ENCODE measurements at places on chromosomes 11 and 22. TPM values are rescaled to one million over a fixed set of nuclear protein-coding genes. Genes with fewer than 3 reads are reported as not detected.

DNA sequence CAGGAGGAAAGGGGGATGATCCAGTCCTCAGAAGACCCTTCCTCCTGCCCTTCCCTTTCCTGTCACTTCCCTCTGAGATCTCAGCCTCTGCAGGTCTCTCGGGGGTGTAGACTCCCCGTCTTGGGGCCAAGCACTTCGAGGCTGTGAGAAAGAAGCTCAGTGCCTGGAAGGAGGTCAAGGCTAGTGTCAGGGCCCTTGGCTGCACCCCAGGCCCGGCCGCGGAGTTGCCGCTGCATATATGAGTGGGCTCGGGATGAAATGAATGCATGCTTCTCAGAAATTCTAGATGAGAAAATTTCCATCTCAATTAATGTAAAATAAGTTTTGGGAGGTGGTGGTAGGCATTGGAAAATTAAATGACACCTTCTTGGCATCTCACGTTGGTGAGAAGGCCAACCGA, 1313.7 kb downstream of the BRD1 start:
- DNase-seq: no peak

DNA sequence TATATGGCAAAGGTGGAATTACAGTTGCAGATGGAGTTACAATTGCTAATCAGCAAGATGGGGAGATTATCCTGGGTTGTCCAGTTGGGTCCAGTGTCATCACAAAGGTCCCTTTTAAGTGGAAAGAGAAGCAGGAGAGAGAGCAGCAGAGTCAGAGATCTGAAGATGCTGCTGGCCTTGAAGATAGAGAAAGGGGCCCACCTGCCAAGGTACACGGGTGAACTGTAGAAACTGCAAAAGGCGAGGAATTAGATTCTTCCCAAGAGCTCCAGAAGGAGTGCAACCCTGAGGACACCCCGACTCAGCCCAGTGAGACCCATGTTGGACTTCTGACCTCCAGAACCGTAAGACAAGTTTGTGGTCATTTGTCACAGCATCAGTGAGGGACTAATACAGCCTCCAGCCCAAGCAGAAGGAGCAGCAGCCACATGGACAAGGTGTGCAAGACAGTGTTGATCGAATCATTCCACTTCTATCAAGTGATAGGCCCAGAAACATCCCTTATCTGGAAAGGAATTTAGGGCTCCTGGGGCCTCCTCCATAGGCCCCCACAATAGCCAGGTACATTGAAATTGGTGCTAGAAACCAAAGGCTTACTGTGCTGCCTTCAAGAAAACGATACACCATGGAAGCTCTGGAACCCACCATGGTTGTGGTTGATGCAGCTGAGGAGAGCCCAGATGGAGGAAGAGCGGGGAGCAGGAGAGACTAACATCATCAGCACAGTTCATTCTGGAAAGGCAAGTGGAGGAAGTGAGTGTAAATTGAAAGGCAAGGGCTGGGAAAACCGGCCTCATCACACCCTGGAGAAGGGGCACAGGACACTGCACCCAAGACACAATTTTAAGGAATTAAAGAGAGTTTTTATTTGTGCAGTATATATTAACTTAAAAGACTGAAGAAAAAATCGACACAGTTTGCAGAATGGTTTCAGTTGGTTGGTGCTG, 23.3 kb downstream of the SNAP29 start:
- DNase-seq: no peak

DNA sequence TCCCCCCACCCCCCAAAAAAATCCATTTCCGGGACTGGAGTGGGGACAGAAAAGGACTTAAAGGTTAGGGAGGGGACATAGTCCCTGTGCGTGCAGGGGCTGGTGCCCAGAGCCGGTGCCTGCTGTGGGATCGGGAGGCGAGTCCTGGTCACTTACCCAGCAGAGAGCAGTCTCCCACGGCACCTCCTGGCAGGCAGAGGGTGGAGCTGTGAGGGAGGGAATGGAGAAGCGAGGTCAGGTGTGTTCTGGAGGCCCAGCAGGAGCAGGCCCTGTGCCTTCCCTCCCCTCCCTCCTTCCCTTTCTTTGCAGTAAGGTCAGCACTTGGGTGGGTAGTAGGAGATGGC, 28.4 kb downstream of the SHANK3 start:
- peak; percentile 83 for DNase-seq

- DNase-seq: no peak
Observed at GRCh38 chr11:114876234-114876633, 197.9 kb downstream of the NXPE2 start.

DNA sequence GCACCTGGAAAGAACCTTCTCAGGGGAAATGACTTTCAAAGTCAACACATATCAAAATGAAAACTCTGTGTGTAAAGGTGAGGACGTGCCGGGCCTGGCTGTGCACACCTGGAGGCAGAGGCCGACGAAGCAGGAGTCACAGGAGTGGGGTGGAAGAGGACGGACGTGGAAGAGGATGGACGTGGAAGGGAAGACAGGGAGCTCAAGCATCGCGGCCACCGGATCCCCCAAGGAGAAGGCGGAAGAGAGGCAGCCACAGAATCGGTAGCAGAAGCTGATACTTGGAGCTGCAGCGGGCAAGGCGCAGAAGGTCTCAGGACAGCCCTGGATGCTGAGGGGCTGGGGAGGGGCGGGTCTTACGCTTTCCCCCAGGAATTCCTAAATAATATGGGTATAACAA, 519.8 kb downstream of the BRD1 start:
- DNase-seq: peak; percentile 82

DNA sequence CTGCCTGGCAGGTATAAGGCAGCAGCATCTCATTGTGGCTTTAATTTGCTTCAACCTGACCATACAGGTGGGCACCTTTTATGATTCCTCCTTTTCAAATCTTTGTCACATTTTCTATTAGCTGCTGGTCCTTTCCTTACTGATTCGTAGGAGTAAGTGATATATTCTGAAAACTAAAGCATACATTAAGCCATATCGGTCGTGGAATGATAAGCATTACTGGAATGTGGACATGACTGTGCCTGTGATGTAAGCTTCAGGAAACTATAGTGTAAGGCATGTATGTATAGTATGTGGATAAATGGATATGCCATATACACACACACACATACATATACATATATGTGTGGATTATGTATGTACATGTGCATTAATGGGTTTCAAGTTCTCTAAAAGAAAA, 20.8 kb downstream of the YPEL1 start:
- no peak for DNase-seq

TBX10 gene
- not detected for total RNA-seq

- peak; percentile 52 for DNase-seq
Observed at GRCh38 chr11:114102993-114103896, 43.7 kb downstream of the ZBTB16 start.

TSPAN32 gene
- 2.4 TPM for total RNA-seq

DNA sequence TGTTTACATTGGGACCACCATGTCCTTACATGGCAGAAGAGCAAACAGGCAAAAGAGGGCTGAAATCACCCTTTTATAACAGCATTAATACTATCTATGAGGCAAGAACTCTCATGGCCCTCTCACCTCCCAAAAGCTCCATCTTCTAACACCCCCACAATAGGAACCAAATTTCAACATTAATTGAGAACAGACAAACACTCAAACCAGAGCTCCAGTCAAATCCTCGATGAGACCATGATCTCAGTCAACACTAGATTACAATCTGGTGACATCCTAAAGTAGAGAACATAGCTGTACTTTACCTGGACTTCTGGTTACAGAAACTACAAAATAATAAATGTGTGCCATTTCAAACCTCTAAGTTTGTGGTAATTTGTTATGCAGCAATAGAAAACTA, 25.1 kb downstream of the OR2AG2 start:
- no peak for DNase-seq

ELMOD1 gene
- total RNA-seq: 48.2 TPM

Data from lower leg skin (tissue), 4 donors.